Left cardiac atrium (tissue), 4 donors: ENCODE measurements at places on chromosomes 2 and 18. TPM values are rescaled to one million over a fixed set of nuclear protein-coding genes. Genes with fewer than 3 reads are reported as not detected.

TXNDC2 gene
- not detected for total RNA-seq

DNA sequence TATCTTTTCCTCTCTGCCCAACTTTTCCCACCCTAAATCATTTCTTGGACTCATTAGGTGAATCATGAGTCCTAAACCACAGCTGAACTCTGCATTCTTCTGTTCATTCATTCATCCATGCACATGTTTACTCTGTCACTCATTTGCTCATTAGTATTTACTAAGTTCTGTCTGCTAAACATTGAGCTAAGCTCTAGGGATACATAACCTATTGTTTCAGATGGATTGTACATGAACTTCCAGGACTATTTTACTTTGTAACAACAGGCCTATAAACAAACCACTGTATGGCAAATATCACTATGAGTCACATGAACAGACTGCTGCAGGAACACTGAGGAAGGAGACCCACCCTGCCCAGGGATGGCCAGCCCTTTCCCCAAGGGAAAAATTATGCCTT, 14.6 kb upstream of the DYNC2LI1 start:
- DNase-seq, result no peak

DNA sequence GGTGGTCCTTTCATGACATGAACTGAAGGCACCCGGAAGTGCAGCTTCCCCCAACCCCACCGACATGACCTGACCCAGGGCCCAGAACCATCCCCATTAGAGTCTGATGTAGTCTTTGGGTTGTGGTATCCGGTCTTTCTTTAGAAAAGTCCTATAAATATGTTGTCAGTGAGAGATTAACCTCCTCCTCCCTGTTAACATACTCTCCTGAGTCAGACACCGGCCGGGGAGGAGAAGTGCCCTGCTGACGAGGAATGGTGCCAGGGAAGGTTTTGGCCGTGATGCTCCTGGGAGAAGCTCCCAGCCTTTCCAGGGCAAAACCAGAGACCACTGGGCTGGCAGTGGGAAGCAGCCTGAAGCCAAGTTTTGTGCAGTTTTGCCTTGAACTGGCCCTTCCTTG, 109.0 kb downstream of the LAMA3 start:
- DNase-seq, result no peak

DNA sequence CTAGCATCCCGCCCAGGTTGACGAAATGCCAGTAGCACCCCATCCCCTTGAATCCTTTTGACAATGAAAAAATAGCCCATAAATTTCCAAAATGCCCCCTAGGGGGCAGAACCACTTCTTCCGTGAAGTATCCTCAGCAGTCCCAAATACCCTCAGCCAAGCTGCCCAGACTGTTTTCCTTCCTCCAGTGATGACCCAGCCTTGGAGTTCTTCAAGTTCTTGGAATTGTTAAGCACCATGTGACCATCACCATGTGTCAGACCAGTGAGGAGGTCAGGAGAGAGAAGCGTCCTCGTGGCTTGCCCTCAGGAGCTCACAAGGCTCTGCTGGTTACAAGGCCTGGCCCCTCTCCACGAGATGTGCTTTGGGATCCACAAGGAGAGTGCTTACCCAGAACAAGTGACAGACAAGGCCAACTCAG, 1.4 kb upstream of the SLC23A3 start:
- DNase-seq, result peak; percentile 45

TBR1 gene
- total RNA-seq, result not detected

- DNase-seq, result no peak
These were observed 536.1 kb downstream of the SOX11 start for GRCh38 chr2:6228251-6228650.
